ENCODE measurements at places on chromosomes 12 and 14. TPM values are rescaled to one million over a fixed set of nuclear protein-coding genes. Genes with fewer than 3 reads are reported as not detected.

Gene GZMB
- total RNA-seq: 0.52 TPM

Gene LUM
- total RNA-seq: 396 TPM

Gene SERPINA9
- total RNA-seq: not detected

Gene KLRC2
- 1.0 TPM for total RNA-seq

Gene LTBP2
- 12.0 TPM for total RNA-seq

Measured in skeletal muscle tissue (tissue), 5 donors.